ENCODE measurements at places on chromosomes 7 and 10.
A peak's percentile ranks its signal among the peaks of the same experiment; 100 is the strongest.

GRCh38 chr10:19817231-19817933 is 1.1 kb downstream of the PLXDC2 start:
- peak; percentile 81 for DNase-seq

DNA sequence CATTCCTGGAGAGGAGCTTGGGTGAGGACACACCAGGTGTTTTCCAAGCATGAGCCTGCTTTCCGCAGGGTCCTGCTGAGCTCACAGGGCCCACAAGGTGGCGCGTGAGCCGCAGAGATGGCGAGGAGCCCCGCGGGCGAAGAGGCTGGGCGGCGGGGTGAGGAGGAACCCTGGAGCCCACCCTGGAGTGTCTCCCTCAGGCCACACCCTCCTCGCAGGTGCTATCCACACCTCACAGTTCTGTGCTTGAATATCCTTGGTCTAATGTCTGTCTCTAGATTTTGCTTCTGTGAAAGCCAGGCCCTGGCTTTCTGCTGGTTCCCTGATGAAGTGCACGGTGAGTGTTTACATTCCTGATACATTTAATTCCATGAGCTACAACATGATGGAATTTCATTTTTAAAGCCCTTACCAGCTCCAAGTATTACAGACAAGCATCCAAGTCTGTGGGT is 433.6 kb downstream of the ACTR3B start:
- peak; percentile 71 for DNase-seq

- peak; percentile 18 for DNase-seq
Measured at GRCh38 chr10:115829521-115830205, 443.3 kb downstream of the GFRA1 start.

DNA sequence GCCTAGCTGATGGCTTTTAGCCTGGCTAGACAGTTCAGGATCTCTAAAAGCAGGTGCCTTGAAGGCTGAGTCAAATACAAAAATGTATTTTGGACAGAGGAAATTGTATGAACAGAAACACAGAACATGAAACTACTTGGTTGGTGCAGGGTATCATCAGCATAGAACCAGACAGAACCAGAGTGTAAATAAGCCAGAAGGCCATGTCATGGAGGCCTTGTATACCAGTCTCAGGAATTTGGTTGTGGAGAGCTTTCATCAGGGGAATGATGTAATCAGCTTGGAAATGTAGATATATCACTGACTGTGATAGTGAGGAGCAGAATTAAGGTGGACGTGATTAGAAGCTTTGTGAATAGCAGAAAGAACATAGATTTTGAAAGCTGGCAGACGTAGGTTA is 82.9 kb downstream of the CFTR start:
- DNase-seq = no peak

DNA sequence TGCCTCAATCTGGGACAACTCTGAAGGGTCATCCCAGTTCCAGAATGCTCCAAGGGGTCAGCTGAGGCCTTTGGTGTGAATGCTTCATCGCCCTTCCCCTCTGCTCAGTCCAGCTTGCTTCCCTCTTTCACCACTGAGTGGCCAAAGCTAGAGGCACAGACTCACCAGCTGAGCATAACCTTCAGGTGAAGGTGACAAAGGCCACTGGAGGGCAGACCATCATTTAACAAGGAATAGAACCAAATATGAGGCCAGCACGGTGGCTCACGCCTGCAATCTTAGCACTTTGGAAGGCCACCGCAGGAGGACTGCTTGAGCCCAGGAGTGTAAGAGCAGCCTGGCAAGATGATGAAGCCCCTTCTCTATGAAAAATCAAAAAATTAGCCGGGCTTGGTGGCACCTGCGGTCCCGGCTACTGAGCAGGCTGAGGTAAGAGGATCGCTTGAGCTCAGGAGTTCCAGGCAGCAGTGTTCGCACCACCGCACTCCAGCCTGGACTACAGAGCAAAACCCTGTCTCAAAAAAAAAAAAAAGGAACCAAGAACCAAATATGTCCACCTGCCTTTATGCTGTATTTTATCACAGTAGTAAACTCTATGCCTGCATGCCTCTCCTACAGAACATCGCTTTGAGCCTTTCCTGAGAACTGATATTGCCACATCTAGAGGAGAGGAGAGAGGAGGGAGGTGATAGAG is 13.4 kb downstream of the PRKAG2 start:
- peak; percentile 65 for DNase-seq

DNA sequence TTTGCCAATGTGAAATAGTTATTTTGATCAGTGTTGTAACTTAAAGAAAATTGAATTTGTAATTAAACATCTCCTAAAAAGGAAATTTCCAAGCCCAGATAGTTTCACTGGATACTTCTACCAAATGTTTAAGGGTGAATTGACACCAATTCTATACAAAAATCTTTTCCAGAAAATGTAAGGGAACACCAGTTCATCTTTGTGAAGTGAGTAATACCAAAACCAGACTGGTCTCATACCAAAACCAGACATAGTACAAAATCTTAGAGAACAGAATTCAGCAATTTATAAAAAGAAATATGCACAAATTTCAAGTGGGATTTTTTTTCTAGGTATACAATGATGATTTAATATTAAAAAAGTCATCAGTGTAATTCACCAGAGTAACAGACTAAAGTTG is 86.0 kb upstream of the ZNF32 start:
- no peak for DNase-seq

GRCh38 chr10:111281516-111281915 is 204.7 kb downstream of the ADRA2A start:
- DNase-seq = peak; percentile 74

GRCh38 chr10:90775351-90776028 is 82.3 kb downstream of the HTR7 start:
- DNase-seq = peak; percentile 55

All from GM23338 (cell line).